Activated CD8-positive, alpha-beta memory T cell treated with anti-CD3 and anti-CD28 coated beads for 4 hours (primary cell): ENCODE measurements at places on chromosomes 7 and 10.

- no peak for DNase-seq
These were observed 87.0 kb downstream of the SUGCT start for GRCh38 chr7:40221836-40222235.

GRCh38 chr7:130881091-130881798 is 147.2 kb upstream of the KLF14 start:
- DNase-seq: no peak

- no peak for DNase-seq
These were observed 4.0 kb downstream of the INPP5A start for GRCh38 chr10:132541601-132542011.

DNA sequence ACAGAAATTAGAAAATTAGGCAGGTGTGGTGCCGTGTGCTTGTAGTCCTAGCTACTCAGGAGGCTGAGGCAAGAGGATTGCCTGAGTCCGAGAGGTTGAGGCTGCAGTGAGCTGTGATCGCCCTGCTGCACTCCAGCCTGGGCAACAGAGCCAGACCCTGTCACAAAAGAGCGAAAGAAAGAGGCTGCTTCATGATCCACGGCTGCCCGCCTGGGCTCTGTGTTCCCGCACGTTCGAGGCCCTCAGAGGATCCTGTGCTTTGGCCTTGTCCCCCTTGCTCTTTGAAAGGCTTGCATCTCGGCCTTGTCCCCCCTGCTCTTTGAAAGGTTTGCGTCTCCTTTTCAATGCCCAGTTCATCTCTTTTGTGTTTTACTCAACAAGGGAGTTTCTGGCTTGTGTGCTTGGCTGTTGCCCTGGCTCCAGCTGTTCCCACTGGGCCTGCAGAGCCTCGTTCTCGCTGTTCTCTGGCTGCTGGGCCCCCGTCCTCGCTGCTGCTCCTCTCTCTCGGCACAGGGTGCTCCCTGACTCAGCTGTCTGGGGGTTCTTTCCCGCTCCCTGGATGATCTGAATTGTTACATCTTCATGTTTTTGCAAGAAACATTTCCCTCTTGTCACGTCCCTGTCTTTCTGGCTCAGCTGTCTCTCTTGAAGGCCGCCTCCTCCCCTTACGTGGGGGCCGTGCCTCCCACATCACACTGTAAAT is 45.1 kb upstream of the INPP5A start:
- DNase-seq: no peak

GRCh38 chr7:115094163-115094562 is 172.3 kb downstream of the MDFIC start:
- no peak for DNase-seq

DNA sequence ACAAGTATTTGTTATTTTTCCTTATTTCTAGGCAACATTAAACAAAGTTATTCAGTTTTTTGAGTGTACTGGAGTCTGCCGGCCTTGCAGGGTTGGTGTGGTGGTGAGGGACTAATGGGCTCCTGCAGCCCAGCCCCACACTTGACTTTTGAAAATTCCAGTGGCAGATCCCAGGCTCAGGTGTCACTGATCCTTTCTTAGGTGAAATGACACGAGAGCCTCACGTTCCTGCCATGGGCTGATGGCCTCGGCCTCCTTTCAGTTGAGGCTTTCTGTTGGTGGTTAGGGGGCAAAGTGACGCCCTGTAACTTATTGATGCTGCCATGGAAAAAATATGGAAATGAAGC is 117.9 kb downstream of the NKX6-2 start:
- no peak for DNase-seq

GRCh38 chr7:120926943-120927346 is 23.6 kb upstream of the ING3 start:
- DNase-seq: no peak

DNA sequence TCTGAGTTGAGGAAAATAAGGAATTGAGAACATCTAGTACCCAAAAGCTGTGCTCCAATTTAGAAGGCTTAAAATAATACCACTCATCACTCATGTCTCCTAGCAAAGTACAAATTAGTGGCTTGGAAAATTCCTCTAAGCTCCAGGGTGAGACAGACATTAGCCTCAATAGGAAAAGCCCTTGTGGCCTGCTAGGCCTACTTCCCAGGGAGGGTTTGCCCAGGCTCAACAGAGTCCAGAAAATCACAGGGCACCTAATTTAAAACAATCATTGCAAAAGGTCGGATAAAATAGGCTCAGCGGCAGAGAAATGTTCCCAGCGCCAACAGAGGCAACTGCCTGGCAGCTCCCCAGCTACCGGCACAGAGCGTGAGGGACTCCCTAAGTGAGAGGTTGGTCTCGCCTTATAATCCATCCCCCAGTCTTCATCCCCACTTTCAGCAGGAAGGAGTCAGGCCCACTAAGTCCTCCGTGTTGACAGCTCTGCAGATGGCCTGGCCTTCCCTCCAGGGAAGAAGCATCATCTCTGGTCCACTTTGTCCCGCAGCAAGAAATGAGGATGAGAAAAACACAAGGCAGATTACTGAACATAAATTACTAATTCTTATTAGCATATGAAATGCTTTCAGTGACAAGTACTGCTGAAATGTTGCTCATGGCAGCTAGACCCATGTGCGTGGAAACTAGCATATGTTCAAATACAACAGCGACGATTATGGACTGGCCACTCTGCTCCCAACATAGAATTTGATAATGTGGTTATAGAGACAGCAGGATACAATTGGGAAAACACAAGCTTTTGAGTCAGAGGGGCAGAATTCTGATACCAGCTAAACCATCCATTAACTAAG is 1177.7 kb upstream of the AUTS2 start:
- no peak for DNase-seq

DNA sequence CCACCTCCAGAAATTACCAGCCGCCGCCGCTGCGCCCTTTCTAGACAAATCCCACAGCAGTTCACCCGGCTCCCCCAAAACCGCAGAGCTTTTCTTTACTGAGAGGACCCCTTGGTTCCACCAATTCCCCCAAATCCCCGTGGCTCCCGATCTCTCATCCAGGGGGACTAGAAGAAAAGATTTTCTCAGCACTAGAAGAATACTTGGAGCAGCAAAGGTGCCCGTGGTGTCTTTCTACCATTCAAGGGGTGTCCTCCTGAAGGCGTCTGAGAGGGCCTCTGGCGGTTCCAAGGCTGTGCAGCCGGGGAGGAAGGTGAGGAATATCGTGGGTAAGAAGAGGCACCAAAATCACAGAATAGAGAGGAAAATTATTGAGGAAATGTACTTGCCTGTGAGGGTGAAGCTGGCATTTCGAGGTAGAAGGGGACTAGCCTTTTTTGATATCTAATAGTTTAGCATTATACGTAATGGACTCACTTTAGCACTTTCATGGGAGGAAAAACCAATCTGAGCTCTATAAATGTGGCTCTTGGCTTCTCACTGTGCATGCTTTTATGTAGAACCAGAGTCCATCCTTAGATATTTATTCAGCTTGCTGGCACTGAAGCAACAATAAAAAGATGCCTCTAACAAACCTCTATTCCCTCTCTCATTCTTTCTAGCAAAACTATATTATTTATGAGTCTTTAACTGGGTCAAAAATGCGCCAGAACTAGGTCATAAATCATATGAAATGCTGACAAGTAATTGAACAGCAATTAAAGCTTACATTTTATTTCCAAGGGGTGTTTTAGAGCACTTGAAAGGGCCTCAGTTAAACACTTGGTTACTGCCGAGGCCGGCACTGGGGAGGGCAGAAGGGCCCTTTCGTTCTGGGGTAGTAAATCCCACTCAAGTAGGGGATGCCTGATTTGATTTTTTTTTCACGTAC is 13.8 kb upstream of the HOXA2 start:
- no peak for DNase-seq

DNA sequence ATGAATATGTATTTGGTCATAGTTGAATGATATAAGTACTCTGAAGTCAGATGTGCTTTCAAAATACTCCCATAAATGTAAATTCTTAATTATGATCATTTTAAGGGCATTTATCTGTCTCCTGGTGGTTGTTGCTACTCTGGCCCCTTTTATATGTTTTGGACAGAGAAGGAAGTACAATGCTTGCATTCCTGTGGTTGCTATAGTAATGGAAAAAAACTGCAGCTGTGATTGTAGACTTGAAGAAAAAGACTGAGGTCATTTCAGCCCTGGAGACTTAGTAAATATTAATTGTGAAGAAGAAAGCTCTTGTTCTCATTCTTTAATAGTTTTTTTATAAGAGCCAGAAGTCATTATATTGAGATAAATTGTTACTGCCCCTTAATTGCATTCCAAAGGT is 70.2 kb upstream of the FERD3L start:
- DNase-seq: no peak

DNA sequence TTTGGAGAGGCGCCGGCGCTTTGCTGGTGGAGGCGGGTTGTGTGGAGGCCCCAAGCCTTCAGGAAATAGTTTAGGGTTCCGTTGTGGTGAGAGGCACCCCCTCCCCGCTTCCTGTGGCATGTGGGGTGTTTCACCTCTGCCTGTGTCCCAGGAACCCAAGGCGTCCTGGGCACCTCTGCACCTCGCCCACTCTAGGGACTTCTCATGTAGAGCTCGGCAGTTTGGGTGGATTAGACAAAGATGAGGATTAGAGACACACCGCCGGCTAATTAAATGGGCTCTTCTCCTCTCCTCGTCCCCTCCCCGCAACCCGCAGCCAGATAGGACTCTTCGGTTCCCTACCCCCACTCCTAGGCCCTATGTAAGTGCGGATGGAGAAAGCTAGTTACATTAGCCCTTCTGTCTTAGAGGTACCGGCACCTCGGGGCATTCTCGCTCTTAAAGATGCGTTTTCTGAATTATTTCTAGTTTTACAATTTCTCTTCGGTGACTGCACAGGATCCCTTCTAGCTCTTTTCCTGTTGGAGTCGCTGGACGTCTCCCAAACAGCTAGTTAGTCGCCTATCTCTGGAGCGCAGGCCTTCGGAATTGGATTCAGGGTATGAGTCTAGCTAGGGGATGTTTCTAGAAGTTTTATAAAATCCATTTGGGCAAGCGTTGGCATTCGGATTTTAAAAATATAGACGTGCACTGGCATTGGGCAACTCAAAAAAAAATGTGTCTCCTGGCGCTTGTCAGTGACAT is 7.8 kb downstream of the PTF1A start:
- DNase-seq: no peak

GRCh38 chr10:69810675-69811397 is 9.1 kb downstream of the COL13A1 start:
- no peak for DNase-seq

DNA sequence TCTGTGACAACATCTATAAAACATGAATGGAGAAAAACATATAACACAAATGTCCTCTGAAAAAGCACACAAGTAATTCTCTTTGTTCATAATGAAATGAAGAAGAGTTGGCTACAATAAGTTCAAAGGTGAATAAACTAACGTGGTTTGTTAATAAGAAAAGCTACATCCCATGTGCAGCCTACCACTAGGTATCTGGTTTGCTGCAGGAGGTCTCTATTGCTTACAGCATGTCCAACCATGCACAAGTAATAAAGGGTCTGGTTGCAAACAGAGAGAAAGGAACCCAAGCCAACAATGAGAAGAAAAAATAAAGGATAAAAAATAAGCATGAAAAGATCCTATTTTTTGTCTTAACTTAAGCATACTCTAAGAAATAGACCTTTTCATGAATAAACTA is 139.2 kb downstream of the CHCHD3 start:
- DNase-seq: no peak

DNA sequence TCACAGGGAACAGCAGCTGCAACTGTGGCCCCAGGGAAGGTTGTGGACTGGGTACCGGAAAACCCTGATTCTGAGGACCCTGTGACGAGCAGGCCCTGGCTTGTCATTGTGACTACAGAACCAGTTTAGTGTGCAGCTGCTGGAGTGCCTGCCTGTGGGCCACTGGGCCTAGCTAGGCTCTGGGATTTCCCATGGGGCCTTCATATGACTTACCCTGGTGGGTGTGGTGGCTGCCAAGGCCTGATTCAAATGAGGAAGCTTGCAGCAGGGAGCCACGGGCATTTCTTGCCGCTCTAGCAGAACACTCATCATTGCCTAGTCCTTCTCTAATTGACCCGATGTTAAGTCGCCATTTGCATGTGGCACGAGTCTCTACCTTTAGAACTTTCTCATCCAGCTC is 14.7 kb upstream of the CAMK2G start:
- DNase-seq: no peak

DNA sequence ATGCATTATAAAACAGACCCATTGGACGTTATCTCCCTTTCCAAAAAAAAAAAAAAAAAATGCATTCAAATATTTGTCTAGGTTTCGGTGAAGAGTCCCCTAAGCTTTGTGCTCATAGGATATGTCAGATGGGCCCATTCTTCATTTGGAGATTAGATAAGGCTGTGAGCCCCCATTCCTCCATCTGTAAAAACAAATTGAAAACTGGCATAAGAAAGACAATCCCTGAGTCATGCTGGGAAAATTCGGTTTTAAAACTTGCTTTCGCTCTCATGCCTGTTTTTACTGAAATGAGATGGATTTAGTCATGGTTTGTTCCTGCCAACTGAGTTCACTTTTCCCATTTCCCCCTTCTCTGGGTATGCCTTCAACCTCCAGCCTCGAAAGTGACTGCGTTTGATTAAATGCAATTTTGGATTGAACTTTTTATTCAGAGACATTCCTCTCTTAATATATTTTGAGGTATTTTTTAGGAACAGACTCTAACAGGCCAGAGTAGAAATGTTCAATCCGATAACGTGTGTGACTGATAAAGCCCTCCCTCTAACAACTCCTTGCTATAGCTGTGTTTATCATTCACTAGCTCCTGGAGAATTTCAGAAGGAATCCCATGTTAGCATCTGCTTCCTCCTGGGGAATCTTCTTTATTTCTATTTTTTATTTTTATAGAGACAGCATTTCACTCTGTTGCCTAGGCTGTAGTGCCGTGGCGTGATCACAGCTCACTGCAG is 190.9 kb upstream of the LYZL2 start:
- DNase-seq: no peak

- no peak for DNase-seq
These were observed 104.7 kb downstream of the SORBS1 start for GRCh38 chr10:95456516-95456915.
